PC-9 (cell line): ENCODE measurements at places on chromosomes 2 and 18. TPM values are rescaled to one million over a fixed set of nuclear protein-coding genes. Genes with fewer than 3 reads are reported as not detected.

Gene THSD7B
- total RNA-seq, result not detected in 2 replicates

Gene ZC3H6
- total RNA-seq, result 9.1 and 10.0 TPM in 2 replicates

Gene PAIP2B
- total RNA-seq, result 5.4 and 6.1 TPM in 2 replicates

Gene SLC40A1
- total RNA-seq, result 8.0 and 8.2 TPM in 2 replicates

Gene G6PC2
- total RNA-seq, result not detected in 2 replicates

Gene SETBP1
- total RNA-seq, result 8.3 and 9.0 TPM in 2 replicates

Gene IL36G
- not detected in 2 replicates for total RNA-seq

Gene RAD51AP2
- not detected in 2 replicates for total RNA-seq

Gene LRRTM1
- total RNA-seq, result not detected in 2 replicates

Gene DNAJB2
- total RNA-seq, result 38.5 and 47.5 TPM in 2 replicates

Gene MRO
- total RNA-seq, result not detected in 2 replicates

Gene FEV
- not detected in 2 replicates for total RNA-seq

Gene SRD5A2
- not detected in 2 replicates for total RNA-seq

Gene CXCR4
- total RNA-seq, result 0.70 and 1.1 TPM in 2 replicates

Gene SYT4
- not detected in 2 replicates for total RNA-seq

Gene TTN
- not detected in 2 replicates for total RNA-seq

Gene TUBA4B
- total RNA-seq, result not detected in 2 replicates

Gene NFATC1
- total RNA-seq, result 2.6 and 2.9 TPM in 2 replicates

Gene TXNDC2
- 0.11 TPM in 1 of 2 replicates, not detected in the other for total RNA-seq

Gene PDCD1
- not detected in 2 replicates for total RNA-seq

Gene R3HDM1
- total RNA-seq, result 24.1 and 36.7 TPM in 2 replicates

Gene CYP1B1
- total RNA-seq, result 36.3 and 39.4 TPM in 2 replicates

Gene IFT172
- 26.2 and 27.2 TPM in 2 replicates for total RNA-seq

Gene RAB17
- total RNA-seq, result 86.3 and 88.1 TPM in 2 replicates

Gene STARD6
- not detected in 2 replicates for total RNA-seq

Gene FAM110C
- 20.8 and 21.1 TPM in 2 replicates for total RNA-seq

Gene REEP1
- 0.25 and 0.31 TPM in 2 replicates for total RNA-seq

Gene CYP26B1
- 0.55 and 1.3 TPM in 2 replicates for total RNA-seq

Gene PLB1
- 1.7 and 2.7 TPM in 2 replicates for total RNA-seq

Gene ASB1
- 56.7 and 64.6 TPM in 2 replicates for total RNA-seq

Gene MFSD6
- 13.3 and 15.6 TPM in 2 replicates for total RNA-seq

Gene GDF7
- 0.04 TPM in 1 of 2 replicates, not detected in the other for total RNA-seq

Gene C18orf32
- 11.3 and 19.2 TPM in 2 replicates for total RNA-seq
